ENCODE measurements at places on chromosomes 3 and 15. TPM values are rescaled to one million over a fixed set of nuclear protein-coding genes. Genes with fewer than 3 reads are reported as not detected.
A peak's percentile ranks its signal among the peaks of the same experiment; 100 is the strongest.

The HCLS1 gene
- total RNA-seq: 331 TPM

The NR1D2 gene
- 58.2 TPM for total RNA-seq

The PEX5L gene
- total RNA-seq: not detected

The FILIP1L gene
- total RNA-seq: 0.24 TPM

The CFAP44 gene
- 33.8 TPM for total RNA-seq

The RLBP1 gene
- total RNA-seq: not detected

The RMDN3 gene
- 22.1 TPM for total RNA-seq

The RYR3 gene
- total RNA-seq: not detected

The AMIGO3 gene
- not detected for total RNA-seq

The GRM2 gene
- 0.86 TPM for total RNA-seq

- no peak for DNase-seq
These were observed 1.1 kb upstream of the WWTR1 start for GRCh38 chr3:149658744-149659497.

- no peak for DNase-seq
These were observed 115.7 kb downstream of the MBNL1 start for GRCh38 chr3:152384412-152384811.

GRCh38 chr3:110881069-110881468 is 190.5 kb upstream of the NECTIN3 start:
- no peak for DNase-seq

DNA sequence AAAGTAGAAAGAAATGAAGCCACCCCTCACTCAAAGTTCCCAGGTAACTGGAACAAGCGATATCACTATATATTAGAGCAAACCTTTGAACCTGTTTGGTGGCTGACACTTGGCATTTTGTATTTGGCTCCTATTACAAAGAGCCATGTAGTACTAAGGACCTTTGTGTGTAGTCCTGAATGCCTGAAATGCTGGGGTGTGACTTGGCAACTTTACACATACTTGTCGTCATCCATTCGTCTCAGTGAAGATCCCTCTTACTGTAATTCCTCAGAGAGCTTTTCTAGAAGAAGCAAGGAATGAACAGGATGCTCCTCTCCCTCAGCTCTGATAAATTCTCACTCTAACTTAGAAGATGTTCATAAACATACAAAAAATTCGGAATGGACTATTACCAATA is 216.1 kb upstream of the CDIN1 start:
- DNase-seq: no peak

- peak; percentile 3 for DNase-seq
These were observed at the start of gene PLSCR4 for GRCh38 chr3:146250449-146251382. TSS of gene PLSCR4 (minus strand) at chr3:146251105. CDS start at chr3:146222071, 29,034 bp downstream.

- DNase-seq: peak; percentile 77
These were observed 777 bp downstream of the GPR160 start for GRCh38 chr3:170038434-170039110.

- DNase-seq: no peak
These were observed 100.1 kb downstream of the IGF2BP2 start for GRCh38 chr3:185724761-185725160.

DNA sequence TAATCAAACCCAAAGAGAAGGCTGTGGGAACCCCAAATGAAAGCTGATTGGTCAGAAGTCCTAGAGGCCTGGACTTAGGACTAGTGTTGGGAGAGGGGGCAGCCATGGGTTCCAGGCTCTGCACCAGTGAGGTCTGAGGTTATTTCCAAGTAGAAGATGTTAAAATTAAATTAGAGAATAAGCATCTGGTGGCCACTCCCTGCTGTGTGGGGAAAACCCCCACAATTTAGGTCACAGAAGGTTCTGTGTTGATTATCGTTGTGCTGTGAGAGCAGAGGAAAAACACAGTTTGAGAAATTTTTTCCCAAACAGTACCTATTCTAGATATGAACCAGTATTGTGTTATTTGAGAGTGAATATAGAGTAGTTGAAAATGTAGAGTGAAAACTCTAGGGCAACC is 53.9 kb upstream of the NSMCE3 start:
- no peak for DNase-seq

GRCh38 chr15:66614951-66615760 is 49.4 kb upstream of the LCTL start:
- peak; percentile 29 for DNase-seq

GRCh38 chr15:96349857-96350720 is 19.6 kb downstream of the NR2F2 start:
- DNase-seq: no peak

- DNase-seq: no peak
These were observed 368.6 kb upstream of the RBMS3 start for GRCh38 chr3:28912120-28912885.

DNA sequence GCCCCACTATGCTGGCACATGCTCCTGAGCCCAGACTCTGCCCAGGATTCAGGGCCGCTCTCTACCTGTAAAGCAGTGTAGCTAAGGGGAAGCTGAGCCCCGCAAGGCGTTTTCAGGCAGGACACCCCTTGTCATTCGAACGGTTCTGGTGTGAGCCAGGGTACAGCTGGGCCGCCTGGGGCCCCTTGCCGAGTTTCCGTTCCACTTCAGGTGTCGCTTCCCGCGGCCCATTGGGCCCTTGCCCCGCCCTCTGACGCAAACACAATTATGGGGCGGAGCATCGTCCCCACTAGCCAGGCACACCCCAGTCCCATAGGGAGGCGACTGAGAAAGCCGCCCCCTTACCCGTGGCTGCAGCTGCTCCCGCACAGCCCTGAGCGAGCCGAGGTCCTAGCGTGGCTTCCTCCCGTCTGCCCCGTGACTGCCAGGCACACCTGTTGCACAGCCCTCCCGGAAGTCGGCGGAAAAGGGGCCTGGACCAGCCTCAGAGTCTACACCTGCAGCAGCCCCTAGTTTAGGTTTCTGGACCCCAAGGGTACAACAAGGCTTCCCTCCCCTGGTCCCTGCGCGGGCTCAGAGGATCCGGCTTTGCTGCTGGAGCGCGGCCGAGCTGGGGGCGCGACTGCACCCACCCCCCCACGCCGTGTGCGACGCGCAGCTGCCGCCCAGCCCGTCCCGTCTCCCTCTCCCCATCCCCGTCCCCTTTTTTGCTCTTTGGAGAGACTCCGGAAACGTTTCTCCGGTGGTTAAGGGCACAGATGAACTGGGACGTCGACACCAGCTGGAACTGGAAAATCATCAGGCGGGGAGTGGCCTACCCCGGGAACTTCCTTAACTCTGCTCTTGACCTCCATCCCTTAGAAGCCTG is at the start of gene PLSCR2:
Gene PLSCR2 (minus strand): TSS at position 412 of the 868 bp plus-strand sequence. CDS start 9,657 bp downstream, outside the sequence.
- peak; percentile 91 for DNase-seq

DNA sequence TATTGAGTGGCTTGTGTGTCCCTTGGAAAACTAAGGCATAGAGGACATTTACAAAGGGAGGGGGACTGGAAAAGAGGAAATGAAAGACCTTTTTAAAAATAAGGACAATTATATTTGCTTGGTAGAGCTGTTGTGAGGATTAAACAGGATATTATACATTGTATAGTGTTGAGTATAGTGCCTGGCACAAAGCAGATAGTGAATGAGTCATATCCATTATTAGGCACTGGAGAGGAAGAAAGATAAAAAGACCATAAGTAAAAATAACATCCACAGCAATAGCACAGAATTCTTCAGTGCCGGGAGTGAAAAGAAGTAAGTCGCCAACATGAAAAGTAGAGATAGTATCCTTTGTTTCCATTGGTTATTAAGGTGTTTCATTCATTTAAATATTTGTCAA is 623.3 kb downstream of the PDCD6IP start:
- DNase-seq: no peak

DNA sequence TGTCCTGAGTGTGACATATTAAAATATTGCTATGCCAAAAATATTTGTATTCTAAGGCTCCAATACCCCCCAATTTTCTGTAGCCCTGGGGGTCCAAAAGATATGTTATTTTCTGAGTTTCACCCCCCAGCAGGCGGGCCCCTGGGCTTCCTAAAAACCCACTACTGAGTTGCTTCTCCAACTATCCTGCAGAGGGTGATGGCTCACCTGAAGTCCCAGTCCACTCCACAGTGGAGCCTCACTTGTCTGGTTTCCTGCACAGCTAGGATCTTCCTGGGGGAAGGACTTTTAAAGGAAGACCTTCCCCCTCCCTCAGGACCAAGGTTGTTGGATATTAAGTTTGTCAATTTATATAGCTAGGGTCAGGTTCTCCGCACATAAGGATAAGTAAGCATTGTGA is 1181.4 kb downstream of the ROBO2 start:
- no peak for DNase-seq

DNA sequence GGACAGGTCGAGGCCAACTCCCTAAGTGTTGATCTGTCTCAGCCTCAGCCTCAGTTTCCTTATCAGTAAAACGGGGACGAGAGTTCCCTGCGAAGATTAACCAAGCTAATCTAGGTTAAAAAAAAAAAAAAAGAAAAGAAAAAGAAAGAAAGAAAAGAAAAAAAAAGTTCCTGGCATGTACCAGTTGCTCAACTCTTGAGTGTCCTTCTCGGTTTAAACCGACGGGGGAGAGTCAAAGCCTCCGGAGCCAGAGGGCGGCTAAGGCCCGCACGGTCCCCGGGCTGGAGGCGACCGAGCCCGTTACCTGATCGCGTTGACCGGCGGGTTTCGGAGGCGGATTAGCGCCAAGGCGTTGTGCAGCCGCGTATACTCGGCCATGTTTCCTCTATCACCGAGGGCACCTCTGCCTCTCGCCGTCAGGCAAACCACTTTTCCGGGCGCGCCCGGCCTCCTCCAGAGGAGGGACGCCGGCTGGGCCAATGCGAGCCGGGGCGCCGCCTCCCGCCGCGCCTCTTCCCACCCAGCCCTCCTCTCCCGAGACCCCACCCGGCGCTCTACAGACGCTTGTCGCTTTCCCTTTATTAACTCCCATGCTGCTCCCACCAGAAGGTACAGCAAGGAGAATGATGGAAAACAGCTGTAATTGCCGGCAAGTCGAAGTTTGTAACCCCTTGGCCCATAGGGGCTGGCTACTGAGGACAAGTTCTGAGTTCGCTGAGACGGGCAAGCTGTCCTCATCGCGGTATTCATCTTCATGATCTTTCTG is at the start of gene EHHADH:
Gene EHHADH (minus strand): TSS at position 405 of the 766 bp plus-strand sequence. CDS start 27 bp downstream, at position 378.
- peak; percentile 59 for DNase-seq

- no peak for DNase-seq
These were observed 170.1 kb downstream of the VPS8 start for GRCh38 chr3:184982076-184982475.

- no peak for DNase-seq
These were observed 15.2 kb downstream of the ATG7 start for GRCh38 chr3:11287404-11287803.

GRCh38 chr15:31131853-31132375 is 30.4 kb upstream of the TRPM1 start:
- no peak for DNase-seq

GRCh38 chr3:88084097-88084501 is 25.0 kb downstream of the ZNF654 start:
- no peak for DNase-seq
